Left lobe of liver (tissue), 2 donors: ENCODE measurements at places on chromosomes 16 and 17. TPM values are rescaled to one million over a fixed set of nuclear protein-coding genes. Genes with fewer than 3 reads are reported as not detected.

DNA sequence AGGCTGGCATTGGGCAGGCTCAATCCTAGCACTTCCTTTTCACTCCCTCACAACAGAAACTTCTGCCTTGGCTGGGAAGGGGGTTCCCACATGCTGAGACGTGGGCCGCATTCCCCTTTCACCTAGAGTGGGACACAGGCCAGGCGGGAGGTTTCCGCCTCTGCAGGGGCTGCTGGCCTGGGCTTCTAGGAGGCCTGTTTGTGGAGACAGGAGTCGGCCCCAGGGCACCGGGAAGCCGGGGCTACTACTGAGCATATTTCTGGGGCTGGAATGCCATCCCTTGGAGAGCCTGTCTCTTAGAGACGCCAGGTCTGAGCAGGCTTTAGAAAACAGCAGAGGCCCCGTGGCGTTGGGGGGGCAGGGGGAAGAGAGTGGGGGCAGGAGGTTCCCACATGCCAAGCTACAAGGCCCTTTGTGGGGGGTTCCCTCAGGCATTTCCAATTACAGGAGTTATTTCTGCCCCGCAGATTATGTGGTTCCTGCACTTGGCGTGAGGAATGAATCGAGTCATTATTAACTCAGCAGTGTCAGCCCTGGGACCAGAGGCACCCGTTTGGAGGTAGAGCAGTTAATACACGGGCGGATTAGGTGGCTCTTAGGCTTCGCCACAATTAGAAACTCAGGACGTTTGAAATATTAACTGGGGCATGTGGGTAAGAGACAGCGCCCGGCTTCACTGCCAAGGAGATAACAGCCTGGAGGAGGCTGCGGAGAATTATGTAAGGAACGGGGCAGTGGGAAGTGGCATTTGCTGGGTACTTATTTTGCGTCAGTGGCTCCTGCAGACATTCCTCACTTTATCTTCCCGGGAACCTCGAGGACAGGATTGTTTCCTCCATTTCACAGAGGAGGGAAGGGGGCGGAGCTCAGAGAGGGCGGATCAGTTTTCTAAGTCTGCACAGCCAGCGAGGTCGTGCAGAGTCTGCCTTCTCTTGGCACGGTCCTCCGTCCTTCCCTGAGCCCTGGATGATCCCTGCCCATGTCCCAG, 162.5 kb downstream of the MAF start:
- peak; percentile 55 for DNase-seq

- DNase-seq = no peak
Observed at GRCh38 chr16:57735755-57736418, at the start of gene KATNB1. Gene KATNB1, plus strand, starts transcription at chr16:57735770. Its CDS starts 1,474 bp downstream, at chr16:57737244.

GRCh38 chr17:15404106-15405057, 63.0 kb upstream of the TEKT3 start:
- DNase-seq = no peak

- DNase-seq = no peak
Observed at GRCh38 chr16:17347624-17348023, 123.1 kb downstream of the XYLT1 start.

- no peak for DNase-seq
Observed at GRCh38 chr17:20206068-20206467, 196.9 kb downstream of the SPECC1 start.

NPIPB2 gene
- 5.2 TPM for total RNA-seq
